ENCODE measurements at places on chromosomes 12 and 14. TPM values are rescaled to one million over a fixed set of nuclear protein-coding genes. Genes with fewer than 3 reads are reported as not detected.

Gene NRIP2
- not detected for total RNA-seq

Gene PGF
- 378 TPM for total RNA-seq

Gene GDF3
- not detected for total RNA-seq

Gene KERA
- not detected for total RNA-seq

Gene TRPV4
- total RNA-seq = 0.61 TPM

Gene ITGB7
- total RNA-seq = 0.15 TPM

Gene DCN
- total RNA-seq = 47.1 TPM

Gene MYF5
- total RNA-seq = not detected

Gene GUCY2C
- total RNA-seq = not detected

Gene PPP1R36
- total RNA-seq = 0.32 TPM

Gene HHIPL1
- 2.6 TPM for total RNA-seq

Gene PRB2
- total RNA-seq = not detected

Gene RPL10L
- total RNA-seq = not detected

Gene SLC39A5
- not detected for total RNA-seq

Gene SLC2A13
- total RNA-seq = 5.3 TPM

Gene NTF3
- total RNA-seq = 0.32 TPM

Gene NGB
- total RNA-seq = not detected

Gene CCDC38
- total RNA-seq = not detected

Gene SCNN1A
- not detected for total RNA-seq

Data from epithelial cell of umbilical artery (primary cell).